ENCODE measurements at places on chromosomes 13 and 19. TPM values are rescaled to one million over a fixed set of nuclear protein-coding genes. Genes with fewer than 3 reads are reported as not detected.

MBD3L2 gene
- not detected for total RNA-seq

PTH2 gene
- not detected for total RNA-seq

ANGPTL4 gene
- 61.6 TPM for total RNA-seq

CNN1 gene
- 43.3 TPM for total RNA-seq

STOML3 gene
- not detected for total RNA-seq

GRIN2D gene
- total RNA-seq = 0.90 TPM

ZNF600 gene
- 6.3 TPM for total RNA-seq

GRCh38 chr13:27404680-27405079 is 19.7 kb upstream of the GTF3A start:
- H3K27me3 ChIP-seq = no peaks in the 10 kb centered on the region
- H3K36me3 ChIP-seq = no peaks in the 10 kb centered on the region
- no peak overlapping the region for H3K4me3 ChIP-seq

DNA sequence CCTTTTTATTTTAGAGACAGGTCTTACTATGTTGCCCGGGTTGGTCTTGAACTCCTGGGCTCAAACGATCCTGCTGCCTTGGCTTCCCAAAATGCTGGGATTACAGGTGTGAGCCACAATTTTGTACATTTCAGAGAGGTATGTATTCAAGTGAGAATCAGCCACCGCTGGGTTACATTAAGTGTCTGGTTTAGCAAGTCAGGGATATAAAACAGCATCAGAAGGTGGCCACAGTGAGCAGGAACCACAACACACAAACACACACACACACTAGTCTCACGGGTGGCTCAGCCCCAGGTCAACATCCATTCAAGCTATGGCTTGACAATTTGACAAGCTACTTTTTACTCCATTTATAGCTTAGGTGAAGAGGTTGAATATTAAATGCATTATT is 20.2 kb downstream of the KLK5 start:
- no peaks in the 10 kb centered on the region for H3K36me3 ChIP-seq
- no peak overlapping the region for H3K4me3 ChIP-seq
- H3K27ac ChIP-seq = no peak overlapping the region
- H3K4me1 ChIP-seq = no peaks in the 10 kb centered on the region
- no peak for DNase-seq

DNA sequence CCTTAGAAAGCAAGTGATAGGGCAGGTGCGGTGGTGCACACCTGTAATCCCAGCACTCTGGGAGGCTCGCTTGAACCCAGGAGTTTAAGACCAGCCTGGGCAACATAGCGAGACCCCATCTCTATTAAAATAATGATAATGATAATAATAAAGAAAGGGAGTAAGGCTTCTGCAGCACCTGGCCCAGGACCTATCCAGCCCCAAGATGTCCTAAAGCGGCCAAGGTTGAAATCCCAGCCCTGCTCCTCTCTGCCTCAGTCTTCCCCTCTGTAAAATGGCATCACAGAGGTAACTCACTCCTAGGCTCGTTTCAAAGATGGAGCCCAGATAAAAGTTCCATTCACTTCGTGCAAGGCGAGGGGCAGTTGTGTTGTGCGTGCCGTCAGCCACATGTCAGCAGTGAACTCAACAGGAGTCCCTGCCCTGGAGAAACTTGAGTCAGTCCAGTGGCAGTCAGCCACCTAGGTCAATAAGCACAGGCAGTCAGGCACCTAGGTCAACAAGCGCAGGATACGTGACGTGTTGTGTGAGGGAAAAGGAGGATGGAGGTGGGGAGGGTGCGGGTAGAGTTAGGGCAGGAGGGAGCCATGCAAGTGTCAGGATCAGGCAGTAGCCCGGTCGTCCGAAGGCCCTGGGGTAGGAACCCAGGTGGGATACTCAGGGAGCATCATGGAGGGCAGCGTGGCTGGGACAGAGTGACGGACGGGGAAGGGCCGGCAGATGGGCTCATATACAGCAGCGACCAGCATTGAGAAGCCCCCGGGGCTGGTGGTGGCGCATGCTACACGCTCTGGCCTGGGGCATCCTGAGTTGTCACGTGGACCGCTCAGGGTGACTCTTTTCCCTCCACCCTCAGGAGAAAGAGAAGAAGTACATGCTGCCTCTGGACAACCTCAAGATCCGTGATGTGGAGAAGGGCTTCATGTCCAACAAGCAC is 16.6 kb downstream of the TMED1 start:
- H3K4me3 ChIP-seq = no peak overlapping the region
- no peak for DNase-seq
- peaks cover 96% of the 10 kb centered on the region for H3K36me3 ChIP-seq

- no peaks in the 10 kb centered on the region for H3K36me3 ChIP-seq
- no peak overlapping the region for H3K27ac ChIP-seq
- H3K4me3 ChIP-seq = no peak overlapping the region
These were observed 198.1 kb downstream of the VWA8 start for GRCh38 chr13:41762796-41763195.

DNA sequence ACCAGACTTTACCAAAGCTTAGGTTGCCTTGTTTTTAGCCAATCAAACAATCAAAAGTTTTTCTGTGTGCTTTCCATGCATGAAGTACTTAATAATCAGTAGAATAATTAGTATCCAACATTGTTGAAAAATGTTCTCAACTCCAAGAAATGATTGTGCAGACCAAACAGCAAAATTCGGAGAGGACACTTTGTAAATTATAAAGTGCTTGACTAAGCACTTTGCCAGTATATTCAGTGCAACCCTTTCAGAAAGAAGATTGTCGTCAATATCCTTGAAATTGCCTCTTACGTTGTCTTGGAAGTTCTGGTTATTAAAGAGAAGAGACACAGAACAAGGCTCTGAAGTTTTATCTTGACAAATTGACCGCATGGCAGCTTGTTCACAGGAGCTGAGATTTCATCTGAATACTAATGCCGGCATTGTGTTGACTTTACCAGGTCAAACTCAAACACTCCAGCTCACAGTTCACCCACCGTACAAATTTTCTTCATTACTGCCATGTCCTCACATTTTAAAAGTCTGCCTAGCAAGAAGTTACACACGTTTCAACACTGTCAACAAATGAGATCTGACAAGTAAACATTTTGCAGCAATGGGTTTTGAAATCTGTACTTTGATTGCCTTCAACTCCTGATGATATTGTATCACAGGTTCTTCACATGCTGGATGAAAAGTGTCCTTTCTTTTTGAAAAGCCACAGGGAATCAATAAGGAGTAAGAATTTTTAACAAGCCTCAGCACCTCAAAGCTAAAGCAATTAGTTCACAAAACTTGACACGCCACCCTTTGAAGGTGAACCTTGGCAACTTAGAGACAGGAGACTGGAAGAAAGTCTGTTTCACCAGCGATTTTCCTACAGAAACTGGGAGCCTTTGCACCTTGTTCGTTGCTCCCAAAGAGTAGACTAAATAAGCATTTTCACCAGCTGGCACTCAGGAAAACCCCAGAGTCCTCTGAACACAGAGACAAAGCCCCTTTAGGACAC is 150.9 kb downstream of the RFC3 start:
- no peak for DNase-seq
- no peak overlapping the region for H3K4me3 ChIP-seq
- H3K4me1 ChIP-seq = no peaks in the 10 kb centered on the region
- no peaks in the 10 kb centered on the region for H3K27me3 ChIP-seq

- H3K27me3 ChIP-seq = no peaks in the 10 kb centered on the region
- peak within 1 kb of the TSS; percentile 65 for H3K27ac ChIP-seq
- H3K4me1 ChIP-seq = peaks cover 15% of the 10 kb centered on the region
- peak within 1 kb of the TSS; percentile 45 for H3K4me3 ChIP-seq
- no peak for DNase-seq
These were observed at the start of gene TNFSF13B for GRCh38 chr13:108269601-108270328. Gene TNFSF13B, plus strand, starts transcription at chr13:108269718. Its CDS starts 178 bp downstream, at chr13:108269896.

- peaks cover 3% of the 10 kb centered on the region for H3K4me1 ChIP-seq
- no peaks in the 10 kb centered on the region for H3K27me3 ChIP-seq
- H3K27ac ChIP-seq = peak overlapping the region; percentile 91
- no peak overlapping the region for H3K4me3 ChIP-seq
- no peaks in the 10 kb centered on the region for H3K36me3 ChIP-seq
These were observed 9.5 kb downstream of the STK11 start for GRCh38 chr19:1214862-1215731.

GRCh38 chr13:44903574-44903985 is 85.7 kb downstream of the NUFIP1 start:
- H3K4me1 ChIP-seq = peaks cover 48% of the 10 kb centered on the region
- DNase-seq = peak; percentile 87
- no peak overlapping the region for H3K4me3 ChIP-seq
- H3K36me3 ChIP-seq = no peaks in the 10 kb centered on the region
- H3K27me3 ChIP-seq = no peaks in the 10 kb centered on the region

DNA sequence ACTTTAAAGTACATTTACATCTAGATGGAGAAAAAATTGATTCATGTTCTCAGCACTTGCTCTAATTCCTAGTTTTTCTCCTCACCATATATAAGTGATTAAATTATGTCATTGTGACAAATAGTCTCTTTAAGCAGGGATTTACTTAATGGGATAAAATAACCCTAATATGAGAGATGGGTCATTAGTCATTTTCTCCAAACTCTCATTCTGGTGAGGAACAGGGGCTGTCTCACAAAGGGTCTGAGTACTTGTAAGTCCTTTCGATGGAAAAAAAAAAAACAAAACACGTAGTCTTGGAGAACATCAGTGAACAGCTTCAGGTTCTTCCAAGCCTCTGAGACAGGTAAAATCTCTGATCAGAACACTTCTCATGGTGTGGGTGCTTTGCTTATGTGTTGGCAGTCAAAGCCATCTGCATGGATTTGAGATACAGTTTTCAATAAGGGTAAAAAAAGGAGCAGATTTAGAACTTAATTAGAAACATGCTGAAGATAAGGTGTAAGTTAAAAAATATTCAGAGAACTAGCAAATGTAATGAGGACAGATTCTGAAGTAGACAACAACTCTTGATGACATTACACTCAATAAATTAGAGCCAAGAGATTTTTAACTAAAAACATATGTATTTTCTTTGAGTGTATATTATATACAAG is 1668.9 kb upstream of the MIR17HG start:
- no peak for DNase-seq
- H3K27me3 ChIP-seq = no peaks in the 10 kb centered on the region

GRCh38 chr19:11745869-11746268 is 7.1 kb upstream of the ZNF823 start:
- H3K27ac ChIP-seq = no peak overlapping the region
- H3K4me1 ChIP-seq = no peaks in the 10 kb centered on the region
- H3K4me3 ChIP-seq = no peak overlapping the region
- H3K27me3 ChIP-seq = no peaks in the 10 kb centered on the region

Data from tibial nerve (tissue), 4 donors.